Stimulated activated CD4-positive, alpha-beta T cell treated with anti-CD3 and anti-CD28 coated beads, Interleukin-15, amount 100 ng/mL, for 48 hours (primary cell): ENCODE measurements at places on chromosomes 13 and 19.

- no peak for DNase-seq
Measured at GRCh38 chr19:12937093-12937926, 1.1 kb upstream of the CALR start.

- no peak for DNase-seq
Measured at GRCh38 chr19:4922530-4923275, 13.4 kb downstream of the UHRF1 start.

GRCh38 chr13:79525064-79525857, 44.3 kb downstream of the NDFIP2 start:
- DNase-seq: no peak

DNA sequence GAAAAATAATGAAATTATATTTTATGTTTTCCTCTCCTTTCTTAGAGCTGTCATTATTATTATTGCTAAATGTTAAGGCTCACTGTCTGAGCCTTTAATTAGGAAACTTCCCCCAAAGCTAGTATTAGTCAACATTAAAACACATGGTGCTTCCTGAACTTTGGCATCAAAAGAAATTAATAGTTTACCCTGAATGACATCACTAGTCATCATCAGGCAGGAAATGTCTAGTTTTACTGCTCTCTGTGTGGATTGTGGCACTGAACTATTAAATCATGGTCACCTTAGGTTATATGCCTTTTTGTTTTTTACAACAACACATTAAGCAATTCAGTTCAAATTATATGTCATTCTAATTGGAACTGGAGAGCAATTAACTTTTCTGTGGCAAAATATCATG, 595.5 kb downstream of the SLITRK1 start:
- DNase-seq: no peak

DNA sequence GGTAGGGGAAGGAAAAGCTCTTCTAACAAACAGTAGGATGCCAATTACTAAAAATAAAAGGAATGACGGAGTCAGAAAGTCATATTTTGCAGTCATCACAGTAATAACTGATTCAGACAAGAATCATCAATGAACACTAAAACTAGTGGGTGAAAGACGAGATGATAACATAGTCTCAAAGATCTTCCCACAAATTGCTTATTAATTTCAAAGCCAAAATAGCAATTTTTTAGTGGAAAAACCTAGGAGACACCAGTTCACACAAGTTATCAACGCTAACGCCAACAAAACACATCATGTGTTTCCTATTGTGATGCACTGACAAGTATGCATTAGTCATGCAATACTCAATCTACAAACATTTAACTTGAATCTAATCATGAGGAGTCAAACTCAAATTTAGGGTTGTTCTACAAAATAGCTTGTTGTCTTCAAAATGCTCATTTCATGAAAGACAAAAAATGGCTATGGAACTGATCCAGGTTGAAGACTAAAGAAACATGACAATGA, 18.6 kb downstream of the ZNF233 start:
- no peak for DNase-seq

GRCh38 chr13:60990032-60990733, 425.5 kb downstream of the PCDH20 start:
- no peak for DNase-seq

- DNase-seq: no peak
Measured at GRCh38 chr19:46221981-46222610, 7.4 kb upstream of the IGFL1 start.

DNA sequence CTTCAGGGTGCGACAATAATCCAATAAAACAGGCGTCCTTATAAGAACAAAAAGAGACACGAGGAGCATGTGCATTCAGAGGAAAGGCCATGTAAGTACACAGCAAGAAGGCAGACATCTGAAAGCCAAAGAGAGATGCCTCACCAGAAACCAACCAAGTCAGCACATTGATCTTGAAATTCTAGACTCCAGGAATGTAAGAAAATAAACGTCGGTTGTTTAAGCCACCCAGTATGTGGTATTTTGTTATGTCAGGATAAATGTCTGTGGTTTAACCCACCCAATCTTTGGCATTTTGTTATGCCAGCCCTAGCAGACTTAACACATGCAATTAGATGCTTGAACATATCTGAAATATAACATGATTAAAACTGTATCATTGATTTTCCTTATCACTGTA, 452.0 kb downstream of the SLITRK6 start:
- DNase-seq: no peak

DNA sequence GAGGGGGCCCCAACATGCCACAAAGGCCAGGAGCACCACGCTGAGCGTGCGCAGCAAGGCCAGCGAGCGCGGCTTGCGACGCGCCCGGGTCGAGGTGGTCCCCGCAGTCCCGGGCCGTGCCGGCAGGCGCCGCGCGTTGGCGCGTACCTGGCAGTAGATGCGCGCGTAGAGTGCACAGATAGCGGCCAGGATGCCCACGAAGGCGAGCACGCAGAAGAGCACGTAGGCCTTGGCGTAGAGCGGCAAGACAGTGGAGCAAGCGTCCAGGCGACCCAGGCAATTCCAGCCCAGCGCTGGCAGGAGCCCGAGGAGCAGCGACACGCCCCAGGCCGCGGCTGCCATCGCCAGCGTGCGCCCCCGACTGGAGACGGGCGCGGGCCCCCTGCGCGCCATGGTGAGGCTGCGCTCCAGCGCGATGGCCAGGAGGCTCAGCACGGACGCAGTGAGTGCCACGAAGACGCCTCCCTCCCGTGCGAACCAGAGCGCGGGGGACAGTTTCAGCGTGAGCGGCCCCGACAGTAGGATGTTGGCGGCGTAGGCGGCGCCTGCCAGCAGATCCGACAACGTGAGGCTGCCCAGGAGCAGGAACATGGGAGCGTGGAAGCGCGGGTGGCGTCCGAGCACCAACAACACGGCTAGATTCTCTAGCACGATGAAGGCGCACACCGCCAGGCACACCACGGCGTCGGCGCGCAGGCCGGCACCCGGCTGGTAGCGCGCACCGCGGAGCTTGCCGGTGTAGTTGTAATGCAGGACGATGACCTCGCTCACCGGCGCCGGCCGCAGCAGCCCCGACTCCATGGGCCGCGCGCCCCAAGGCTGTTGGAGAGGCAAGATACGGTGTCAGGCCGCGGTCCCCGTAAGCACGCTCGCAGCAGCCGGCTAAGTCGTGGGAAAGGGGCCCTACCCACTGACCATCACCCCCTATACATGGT, 2.8 kb downstream of the S1PR5 start:
- DNase-seq: no peak

DNA sequence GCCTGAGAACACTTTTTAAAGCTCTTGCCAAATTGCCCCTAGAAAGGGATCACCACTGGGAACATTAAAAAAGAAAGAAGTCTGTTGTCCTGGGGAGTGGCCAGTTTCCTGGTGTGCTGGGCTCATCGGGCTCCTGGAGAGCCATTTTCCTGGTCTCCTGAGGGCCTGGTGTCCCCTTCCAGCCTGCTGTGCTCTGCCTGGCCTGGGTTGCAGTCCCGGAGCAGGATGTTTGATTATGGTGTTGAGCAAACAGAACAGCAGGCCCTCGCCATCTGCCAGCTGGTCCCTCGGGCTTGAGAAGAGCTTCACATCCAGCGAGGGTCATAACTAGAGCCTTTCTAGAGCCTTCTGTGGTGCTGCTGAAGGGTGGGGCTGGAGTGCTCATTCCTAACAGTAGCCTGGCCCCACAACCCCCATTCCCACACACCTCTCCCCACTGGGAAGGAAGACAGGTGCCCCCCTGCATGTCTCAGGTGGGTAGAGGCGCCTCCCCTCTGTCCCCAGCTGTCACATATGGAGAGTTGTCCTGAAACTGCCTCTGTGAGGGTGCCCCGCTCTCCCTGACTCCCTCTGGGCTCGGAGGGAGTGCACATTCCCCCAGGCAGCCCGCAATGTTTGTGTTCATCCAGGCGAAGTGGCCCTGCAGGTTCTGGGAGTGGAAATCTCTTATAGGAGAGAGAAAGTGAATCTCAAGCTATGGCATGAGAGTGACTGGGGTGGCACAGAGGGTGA, 151.1 kb downstream of the SIPA1L3 start:
- DNase-seq: no peak
